ENCODE measurements at places on chromosomes 5 and 9.

- DNase-seq = no peak
Observed at GRCh38 chr9:117205806-117206205, 209.1 kb downstream of the ASTN2 start.

GRCh38 chr5:78221964-78222451 lies 72.5 kb downstream of the AP3B1 start:
- peak; percentile 5 for DNase-seq

DNA sequence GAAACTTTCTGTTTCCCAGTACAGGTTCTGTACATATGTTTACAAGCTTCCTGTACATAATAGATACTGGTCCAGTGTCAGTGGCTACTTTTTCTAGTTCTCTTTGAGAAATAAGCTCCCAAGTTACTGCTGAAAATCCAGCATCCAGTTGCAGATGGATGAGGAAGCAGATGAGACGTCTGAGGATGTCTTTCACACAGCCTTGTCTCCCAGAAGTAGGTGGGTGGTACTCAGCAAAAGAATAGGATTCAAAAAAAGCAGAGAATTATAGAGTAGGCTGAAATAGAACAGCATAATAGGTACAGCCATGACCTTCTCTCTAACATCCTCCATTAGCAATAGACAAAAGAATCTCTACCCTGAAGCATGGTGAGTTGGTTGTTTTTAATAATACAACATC lies 77.7 kb downstream of the BRINP1 start:
- DNase-seq = no peak

DNA sequence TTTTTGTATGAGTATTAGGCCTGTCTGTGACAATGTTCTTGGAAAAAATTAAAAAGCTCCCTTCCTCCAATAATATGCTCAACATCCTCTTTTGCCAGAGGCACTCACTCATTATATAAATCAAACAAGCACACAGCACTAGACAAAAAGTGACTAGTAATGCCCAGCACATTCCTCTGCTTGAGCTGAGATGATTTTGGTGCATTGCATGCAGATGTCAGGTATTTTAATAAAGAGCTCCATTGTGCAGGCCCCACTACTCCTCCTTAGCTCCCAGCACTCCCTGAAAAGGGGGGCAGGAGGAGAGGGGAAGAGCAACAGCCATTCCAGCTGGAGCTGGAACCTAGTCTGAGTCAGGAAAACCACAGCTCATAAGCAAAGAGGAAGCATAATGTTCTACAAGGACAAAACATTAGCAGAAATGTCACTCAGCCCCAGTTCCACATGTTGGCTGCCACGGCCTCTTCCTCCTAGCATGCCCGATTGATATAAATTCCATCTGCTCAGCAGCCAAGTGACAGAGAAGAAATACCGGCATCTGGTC lies 348.5 kb downstream of the BNC2 start:
- DNase-seq = peak; percentile 86

DNA sequence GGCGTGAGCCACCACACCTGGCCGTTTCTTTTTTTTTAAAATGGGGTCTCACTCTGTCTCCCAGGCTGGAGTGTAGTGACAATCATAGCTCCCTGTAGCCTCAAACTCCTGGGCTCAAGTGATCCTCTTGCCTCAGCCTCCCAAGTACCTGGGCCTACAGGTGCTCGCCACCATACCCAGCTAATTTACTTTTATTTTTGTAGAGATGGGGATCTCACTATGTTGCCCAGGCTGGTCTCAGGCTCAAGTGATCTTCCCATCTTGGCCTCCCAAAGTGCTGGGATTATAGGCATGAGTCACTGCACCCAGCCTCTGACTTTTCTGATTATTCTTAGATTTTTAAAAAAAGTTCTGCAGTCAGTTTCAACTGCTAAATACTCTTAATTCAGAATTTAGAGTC lies 21.3 kb downstream of the RAI14 start:
- DNase-seq = no peak

DNA sequence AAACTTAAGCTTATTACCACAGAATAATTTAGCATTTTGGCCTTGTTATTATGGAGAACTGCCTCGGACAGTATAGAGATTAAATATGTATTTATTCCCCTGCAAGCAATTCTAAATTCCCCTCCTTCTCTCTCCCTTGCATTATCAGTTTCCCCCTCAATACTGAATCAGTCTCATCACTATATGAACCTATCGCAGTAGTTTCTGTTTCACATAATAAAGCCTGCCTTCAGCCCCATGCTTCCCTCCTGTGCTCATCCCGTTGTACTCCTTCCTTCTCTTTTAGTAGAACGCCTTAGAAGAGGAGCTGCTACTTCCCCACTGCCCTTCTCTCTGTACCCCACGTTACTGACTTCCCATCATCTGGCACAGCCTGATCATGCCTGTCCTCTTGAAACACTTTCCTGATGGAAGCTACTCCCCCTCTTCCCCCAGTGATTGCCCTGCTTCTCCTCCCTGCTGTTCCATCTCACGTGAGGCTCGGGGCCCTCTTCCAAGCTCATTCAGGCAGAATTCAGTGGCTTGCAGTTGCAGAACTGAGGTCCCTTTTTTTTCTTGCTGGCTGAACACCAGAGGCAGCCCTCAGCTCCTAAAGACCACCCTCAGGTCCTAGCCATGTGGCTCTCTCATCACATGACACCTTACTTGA lies 93.4 kb downstream of the PPIC start:
- no peak for DNase-seq

GRCh38 chr9:85527331-85528020 lies 214.3 kb downstream of the AGTPBP1 start:
- no peak for DNase-seq

GRCh38 chr9:2261421-2262103 lies 246.4 kb downstream of the SMARCA2 start:
- no peak for DNase-seq

DNA sequence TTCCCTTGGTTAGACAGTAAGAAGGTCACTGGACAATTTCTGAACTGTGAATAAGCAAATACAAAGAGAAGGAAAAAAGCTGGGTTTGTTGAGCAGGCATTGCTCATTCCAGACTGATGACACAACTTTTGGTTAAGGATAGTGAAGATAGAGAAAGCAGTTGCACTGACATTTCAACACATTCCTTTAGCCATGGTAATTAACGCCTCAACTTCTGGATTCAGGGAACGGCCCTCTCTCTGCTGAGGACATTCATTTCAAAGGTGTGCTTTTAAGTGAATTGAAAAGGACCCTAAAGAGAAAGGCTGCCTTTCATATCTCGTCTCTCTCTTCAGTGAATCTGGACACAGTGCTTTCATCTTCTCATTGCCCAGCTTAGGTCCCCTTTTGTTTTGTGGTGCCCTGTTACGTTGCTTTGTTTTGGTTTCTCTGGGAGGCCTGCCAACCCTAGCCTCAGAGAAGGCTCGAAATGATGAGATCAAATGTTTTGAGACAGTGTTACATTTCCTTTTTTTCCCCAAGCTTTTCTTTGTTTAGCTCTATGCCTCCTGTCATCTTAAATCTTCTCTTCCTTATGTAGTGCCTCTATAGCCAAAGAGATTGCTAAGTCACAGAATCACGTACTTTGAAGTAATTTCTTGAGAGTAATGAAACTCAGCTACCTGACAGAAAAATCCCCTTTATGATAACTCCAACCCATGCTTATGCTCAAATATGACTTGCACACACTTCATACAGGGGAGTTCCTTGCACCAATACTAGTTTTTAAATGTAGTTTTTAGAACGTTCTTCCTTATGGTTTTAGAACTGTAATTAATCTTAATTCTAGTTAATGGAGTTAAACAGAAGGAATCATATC lies 94.4 kb upstream of the IFNE start:
- peak; percentile 68 for DNase-seq

DNA sequence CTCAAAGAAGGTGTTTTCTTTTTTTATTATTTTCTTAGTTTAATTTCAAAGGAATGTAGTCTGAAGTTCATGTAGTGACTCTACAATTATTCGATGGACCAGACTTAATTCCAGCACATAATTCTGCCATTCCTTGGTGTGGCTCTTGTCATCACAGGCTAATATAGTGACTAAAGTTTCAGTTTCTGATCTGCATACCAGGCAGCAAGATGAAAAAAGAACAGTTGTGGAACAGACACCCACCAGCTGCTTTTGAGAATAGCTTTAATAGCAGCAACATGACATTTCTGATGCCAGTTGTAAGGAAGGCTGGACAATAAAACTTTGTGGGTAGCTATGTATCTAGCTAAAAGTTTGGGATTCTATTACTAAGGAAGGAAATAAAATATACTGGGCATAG lies 676.3 kb upstream of the GRAMD2B start:
- DNase-seq = peak; percentile 15

DNA sequence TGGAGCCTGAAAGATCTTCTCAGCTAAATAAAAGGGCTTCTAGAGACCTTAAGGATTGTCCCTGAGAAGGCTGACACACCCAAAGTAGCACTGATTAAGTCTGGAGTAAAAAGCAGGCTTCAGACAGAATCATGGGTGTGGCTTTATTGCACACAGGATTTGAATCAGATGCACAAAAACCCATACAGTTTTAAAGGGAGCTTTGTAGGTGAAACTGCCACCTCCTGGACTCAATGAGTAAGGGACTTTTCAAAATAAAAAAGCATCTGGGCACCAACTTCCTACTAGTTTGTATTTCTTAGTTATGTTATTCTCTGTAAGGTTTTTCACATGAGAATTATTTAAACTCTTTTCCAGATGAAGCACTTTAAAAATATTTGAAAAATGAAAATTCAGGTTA lies 129.4 kb downstream of the EDIL3 start:
- peak; percentile 34 for DNase-seq

- DNase-seq = no peak
Observed at GRCh38 chr5:73442996-73443627, 5.5 kb downstream of the FOXD1 start.

DNA sequence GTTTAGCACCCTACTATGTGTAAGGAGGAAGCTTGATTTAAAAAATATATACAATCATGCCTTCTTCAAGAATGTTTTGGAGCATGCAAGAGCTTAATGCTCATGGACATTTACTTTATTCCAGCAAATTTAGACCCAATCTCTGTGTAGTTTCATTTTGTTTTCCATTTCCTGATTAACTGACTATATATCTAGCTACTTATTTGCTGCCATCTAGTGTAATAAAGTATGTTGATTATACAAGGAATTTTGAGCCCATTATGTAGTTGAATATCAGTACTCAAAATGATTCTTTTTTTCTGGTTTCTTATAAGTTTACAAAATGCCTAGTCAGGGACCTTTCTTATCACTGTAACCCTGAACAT lies 100.0 kb upstream of the CCDC152 start:
- no peak for DNase-seq

DNA sequence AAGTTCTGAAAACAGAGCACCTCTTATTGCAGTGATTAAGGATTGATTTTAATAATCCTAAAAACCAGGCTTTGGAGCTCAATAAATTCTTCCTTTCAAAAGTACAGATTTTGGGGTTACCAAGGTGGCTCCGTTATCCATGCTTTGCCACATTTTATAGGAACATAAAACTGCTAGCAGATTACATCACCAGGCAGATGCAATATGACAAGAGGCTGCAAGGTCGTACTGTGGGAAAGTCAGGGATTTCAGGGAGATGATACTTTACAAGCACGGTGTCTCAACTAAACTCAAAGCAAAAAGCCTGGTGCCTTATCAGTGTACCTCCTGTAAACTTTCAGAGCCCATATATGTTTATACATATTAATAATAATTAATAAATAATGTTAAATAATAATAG lies 28.6 kb downstream of the ADAMTSL1 start:
- DNase-seq = no peak

GRCh38 chr9:113523421-113524141 lies 60.1 kb downstream of the RGS3 start:
- peak; percentile 76 for DNase-seq

- DNase-seq = no peak
Observed at GRCh38 chr5:82802954-82803353, 274.2 kb downstream of the TMEM167A start.

- peak; percentile 86 for DNase-seq
Observed at GRCh38 chr9:130107234-130107861, 53.6 kb downstream of the GPR107 start.

DNA sequence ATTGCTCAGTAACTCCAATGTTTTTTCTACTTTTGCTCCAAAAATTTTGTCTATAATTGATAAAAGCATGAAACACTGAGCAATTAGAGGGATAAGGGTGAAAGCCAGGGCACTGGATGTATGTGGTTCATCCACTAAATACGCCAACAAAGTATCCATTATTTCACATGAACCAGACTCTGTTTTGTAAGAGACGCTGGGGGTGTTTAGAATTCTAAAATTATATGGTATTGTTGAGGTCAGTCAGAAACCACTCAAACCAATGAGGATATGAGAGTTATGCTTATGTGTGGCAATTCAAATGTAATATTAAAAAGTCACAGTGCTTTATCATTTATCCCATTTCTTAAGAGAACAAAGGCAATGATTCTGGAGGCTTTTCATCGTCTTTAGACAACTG lies 220.2 kb downstream of the EFNA5 start:
- DNase-seq = no peak

DNA sequence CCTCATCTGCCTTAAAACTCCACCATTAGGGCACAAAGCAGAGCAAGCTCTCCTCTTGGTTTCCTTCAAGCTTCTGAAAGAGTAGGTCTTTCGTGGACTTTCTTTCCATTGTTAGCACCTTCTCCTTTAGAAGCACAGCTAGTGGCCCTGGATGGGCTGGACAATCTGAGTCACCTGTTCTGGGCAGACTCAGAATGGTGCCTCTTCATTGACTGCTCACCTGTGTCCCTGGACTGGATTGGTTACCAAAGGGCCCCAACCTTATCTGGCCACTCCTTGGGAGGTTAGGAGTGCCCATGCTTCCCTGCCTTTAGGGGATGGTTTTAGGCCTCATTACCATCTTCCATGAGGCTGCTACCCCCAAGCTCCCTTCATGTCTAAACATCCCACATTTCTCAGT lies 23.2 kb downstream of the TMEM174 start:
- no peak for DNase-seq

- DNase-seq = peak; percentile 89
Observed at GRCh38 chr5:109921735-109922380, 232.1 kb downstream of the MAN2A1 start.

GRCh38 chr9:118419676-118420075 lies 715.5 kb downstream of the TLR4 start:
- DNase-seq = no peak

DNA sequence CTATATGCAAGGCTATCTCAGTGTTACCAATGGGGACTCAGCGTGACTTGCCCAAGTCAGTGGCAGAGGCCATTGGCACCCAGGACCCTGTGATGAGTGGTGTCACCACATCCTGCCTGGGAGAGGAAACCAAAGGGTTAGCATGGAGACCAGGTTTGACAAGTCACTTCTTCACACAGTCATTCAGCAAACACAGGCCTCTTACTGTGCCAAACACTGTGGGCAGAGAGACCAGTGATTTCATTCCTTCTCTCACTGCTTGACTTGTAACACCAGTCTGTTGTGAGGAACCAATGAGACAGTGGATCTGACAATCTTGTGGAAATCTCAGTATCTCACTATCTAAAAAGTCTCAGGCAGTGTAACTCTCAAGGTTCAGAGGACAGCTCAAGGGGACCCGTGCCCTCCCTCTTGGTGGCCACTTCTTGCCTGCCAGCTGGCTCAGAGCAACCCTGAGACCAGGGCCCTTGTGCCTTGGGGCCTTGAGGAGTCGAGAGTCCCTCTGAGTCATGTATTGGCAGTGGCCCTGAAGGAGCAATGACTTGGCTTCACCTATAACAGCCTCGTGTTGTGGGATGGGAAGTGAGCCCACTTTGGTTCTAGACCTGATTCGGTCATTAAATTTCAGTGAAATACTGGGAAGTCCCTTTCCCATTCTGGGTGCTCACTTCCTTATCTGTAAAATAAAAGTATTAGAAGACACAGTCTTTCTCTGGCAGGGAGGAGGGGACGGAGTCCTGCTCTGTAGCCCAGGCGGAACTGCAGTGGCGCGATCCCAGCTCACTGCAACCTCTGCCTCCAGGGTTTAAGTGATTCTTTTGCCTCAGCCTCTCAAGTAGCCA lies 1.6 kb downstream of the FABP6 start:
- no peak for DNase-seq
